ENCODE measurements at places on chromosomes 7 and 10.

DNA sequence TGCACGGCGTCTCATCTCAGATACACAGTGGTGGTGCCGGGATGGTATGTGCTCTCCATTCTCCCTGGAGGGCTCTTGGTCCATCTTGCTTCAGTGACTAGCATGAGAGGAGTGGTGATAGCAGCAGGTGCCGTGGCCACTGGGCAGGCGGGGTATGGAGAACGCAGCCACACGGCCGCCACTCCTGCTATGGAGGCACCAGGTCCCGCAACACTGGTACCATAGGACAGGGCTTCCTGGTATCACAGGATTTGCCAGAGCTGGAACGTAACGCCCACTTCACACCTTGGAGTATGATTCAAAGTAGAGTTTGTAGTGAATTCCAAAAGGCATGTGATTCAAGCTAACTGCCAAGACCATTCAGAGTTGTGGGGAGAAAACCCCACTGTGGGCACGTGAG lies 284.1 kb downstream of the DPP6 start:
- no peak for DNase-seq

- peak; percentile 74 for DNase-seq
Observed at GRCh38 chr7:27184337-27185012, 557 bp downstream of the HOXA11 start.

GRCh38 chr10:73494877-73495225 lies 973 bp downstream of the PPP3CB start:
- DNase-seq: no peak

- DNase-seq: no peak
Observed at GRCh38 chr7:3294432-3295100, 6.5 kb upstream of the SDK1 start.

- no peak for DNase-seq
Observed at GRCh38 chr7:142746264-142746663, 3.0 kb upstream of the PRSS1 start.

DNA sequence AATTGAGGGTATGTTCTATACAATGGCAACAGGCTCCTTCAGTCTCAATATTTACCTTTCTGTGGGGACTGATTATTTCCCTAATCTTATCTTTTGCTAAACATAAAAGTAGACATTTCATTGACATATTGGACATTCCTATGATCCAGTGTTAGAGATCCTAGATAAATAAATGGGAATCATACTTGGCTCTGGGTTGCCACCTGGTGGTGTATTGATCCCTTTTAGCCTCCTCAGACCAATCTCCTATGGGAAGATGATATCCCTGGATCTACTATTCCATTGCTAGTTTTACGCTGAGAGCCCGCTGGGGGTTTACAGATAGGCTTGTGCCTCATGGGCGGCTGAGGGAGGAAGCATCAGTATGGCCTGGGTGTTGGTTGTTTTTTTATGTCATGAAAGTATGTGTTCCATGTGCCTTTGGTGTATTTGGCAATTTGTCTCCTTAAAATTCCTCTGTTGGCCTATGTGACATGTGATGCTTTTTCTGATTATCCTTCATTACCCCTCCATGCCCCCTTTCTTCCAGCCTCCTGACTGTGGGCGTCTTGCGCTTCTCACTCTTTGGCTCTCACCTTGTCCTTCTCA lies 18.8 kb downstream of the CELF2 start:
- DNase-seq: no peak

DNA sequence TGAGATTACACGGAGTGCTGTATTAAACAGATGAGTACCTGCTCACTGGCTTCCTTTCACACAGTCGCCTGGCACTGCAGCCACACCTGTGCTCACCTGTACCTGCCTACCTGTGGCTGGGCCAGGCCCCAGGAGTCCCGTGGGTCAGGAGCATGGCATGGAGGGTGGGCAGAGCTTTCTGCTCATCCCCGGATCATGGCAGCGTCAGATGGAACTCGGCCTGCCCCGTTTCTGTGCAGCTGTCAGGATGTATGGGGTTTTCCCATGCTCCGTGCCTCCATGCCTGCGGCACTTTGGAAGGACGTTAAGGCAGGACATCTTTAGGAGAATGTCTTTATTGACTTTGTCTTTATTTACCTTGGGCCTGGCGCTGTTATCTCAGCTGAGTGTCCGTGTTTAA lies 112.2 kb downstream of the MGMT start:
- no peak for DNase-seq

DNA sequence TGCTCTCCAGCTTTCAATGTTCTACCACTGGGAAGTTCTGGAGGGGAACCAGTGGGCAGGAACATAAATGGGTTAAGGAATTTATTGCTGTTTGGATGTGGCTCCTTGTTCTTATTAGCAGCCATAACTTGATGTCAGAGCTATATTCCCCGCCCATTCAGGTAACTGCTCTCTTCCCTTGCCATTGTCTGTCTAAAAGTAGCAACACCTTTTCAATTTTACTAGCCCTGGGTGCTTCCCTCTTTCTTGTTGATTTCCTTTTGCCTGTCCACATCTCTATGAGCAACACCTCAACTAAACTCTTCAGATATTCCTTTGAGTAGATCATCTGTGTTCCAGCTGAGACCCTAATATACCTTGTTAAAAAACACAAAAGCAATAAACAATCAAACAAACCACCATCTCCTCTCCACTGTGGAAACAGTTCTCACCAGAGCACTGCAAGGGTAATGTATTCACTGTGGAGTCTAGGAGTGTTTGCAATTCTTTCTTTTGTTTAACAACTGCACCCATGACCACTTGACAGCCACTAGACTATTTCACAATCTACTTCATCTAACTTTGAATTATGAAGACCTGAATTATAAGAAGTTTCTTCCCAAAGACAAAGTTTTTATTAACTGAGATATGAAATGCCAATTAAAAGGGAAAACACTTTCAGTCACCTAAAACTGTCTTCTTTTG lies 436.7 kb downstream of the IPMK start:
- no peak for DNase-seq

DNA sequence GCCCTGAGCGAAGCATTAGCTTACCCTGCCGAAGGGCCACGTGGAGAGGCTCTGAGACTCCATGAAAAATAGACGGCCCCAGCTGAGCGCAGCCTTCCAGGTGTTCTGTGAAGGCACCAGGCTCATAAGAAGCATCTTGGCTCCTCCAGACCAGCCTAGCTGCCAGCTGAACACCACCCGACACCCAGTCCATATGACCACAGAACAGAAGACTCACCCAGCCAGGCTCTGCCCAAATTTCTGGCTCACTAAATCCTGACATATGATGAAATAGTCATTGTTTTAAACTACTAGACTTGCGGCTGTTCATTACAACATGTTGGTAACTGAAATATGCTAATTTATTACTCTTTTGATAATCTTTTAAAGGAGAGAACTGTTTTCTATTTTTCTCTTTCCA lies 99.5 kb upstream of the ABI1 start:
- peak; percentile 31 for DNase-seq

All from myocyte (in vitro differentiated cells).